Umbilical cord (tissue), 2 donors: ENCODE measurements at places on chromosomes 2 and 18. TPM values are rescaled to one million over a fixed set of nuclear protein-coding genes. Genes with fewer than 3 reads are reported as not detected.
A peak's percentile ranks its signal among the peaks of the same experiment; 100 is the strongest.

CTLA4 gene
- total RNA-seq, result not detected

DNA sequence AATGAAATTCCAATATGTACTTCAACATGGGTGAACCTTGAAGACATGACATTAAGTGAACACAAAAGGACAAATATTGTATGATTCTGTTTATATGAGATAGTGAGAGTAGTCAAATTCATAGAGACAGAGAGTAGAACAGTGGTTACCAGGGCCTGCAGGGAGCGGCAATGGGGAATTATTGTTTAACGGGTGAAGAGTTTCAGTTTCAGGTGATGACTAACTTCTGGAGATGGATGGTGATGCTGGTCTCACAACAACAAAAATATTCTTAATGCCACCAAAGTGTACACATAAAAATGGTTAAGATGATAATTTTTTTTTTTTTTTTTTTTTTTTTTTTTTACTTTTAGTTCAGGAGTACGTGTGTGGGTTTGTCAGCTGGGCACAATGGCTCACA is 109.4 kb upstream of the TMEM200C start:
- DNase-seq, result no peak

DNA sequence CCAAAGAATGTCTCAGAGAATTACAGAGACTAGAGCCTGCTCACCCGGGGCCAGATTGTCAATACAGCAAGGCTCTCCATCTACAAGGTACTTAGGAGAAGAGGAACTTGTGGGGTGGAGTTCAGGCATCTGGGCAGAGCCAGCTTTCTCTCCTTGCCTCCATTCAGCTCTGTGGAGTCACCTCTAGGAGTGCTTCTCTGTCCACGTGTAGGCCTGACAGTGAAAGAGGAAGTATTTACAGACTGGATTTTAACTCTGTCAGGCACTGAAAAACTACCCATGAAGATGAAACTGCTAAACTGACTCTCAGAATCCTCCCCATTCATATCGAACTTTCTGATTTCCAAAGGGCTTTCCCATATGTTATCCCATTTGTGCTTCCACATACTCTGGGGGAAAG is 315.6 kb downstream of the SETBP1 start:
- DNase-seq, result no peak

- DNase-seq, result peak; percentile 41
Observed at GRCh38 chr18:58186258-58186948, 142.4 kb downstream of the NEDD4L start.
